Type B pancreatic cell (in vitro differentiated cells): ENCODE measurements at places on chromosomes 11 and 22. TPM values are rescaled to one million over a fixed set of nuclear protein-coding genes. Genes with fewer than 3 reads are reported as not detected.

- DNase-seq: no peak
Observed at GRCh38 chr11:23455321-23455891, 595.1 kb upstream of the CCDC179 start.

DNA sequence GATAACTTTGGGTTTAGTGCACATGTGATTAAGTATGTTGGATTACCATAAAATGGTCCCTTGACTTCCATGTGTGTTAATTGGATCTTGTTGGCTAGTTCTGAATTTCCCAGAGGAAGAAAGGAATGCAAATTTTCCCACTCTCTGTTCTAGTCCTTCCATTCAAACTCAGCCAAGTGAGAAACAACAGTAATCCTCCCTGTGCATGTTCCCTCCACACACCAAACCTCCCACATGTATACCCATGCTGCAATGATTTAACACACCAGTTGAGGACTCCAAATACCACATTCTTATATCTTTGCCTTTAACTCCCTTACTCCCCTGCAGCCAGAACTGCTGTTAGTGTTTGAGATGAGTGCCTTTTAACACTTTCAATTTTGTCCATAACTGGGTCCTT, 1158.9 kb downstream of the DLG2 start:
- DNase-seq: no peak

DNA sequence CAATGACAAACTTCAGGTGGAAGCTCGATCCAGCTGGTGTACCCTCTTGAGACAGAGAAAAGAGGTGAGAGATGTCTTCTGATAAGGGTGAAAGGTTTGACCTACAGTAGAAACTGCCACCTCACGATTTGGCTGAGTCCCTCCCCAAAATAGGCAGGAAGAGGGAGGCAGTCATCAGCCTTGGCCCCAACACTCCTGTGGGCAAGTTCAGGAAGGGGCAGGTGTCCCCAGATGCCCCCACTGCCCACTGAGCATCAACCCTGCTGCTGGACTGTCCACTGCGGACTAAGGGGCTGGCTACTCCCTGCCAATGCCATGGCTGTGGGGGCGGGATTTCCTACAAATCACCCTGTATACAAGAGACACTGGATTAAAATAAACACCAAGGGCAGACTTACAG, 441.4 kb downstream of the BUD13 start:
- peak; percentile 39 for DNase-seq

DNA sequence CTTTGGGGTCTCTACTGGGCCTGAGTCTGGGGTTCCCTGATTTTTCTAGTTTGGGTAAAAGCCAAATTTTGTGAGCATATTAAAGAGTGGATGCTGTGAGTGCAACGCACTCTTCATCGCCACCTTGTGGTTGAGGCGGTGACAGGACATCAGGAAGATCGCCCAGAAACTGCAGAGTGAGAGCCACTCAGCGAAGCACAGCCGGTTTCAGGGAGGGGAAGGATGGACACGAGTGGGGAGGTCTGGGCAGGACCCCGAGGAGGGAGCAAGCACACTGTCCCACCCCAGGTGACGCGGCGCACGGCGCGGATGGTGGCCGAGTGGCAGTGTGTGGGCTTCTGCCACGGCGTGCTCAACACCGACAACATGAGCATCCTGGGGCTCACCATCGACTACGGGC, 9.1 kb downstream of the SELENOO start:
- DNase-seq: no peak

GRCh38 chr11:119406005-119406404, 17.0 kb downstream of the THY1 start:
- no peak for DNase-seq

- peak; percentile 62 for DNase-seq
Observed at GRCh38 chr22:49404576-49405241, 423.0 kb downstream of the BRD1 start.

- no peak for DNase-seq
Observed at GRCh38 chr11:32435942-32436750, 807 bp upstream of the WT1 start.

TOLLIP gene
- total RNA-seq: 49.2 and 65.1 TPM in 2 replicates

FXYD2 gene
- total RNA-seq: 40.8 and 57.5 TPM in 2 replicates

RTN4R gene
- total RNA-seq: 9.0 and 12.8 TPM in 2 replicates

RBMXL2 gene
- not detected in 2 replicates for total RNA-seq
